Chondrocyte (in vitro differentiated cells): ENCODE measurements at places on chromosomes 1 and 21. TPM values are rescaled to one million over a fixed set of nuclear protein-coding genes. Genes with fewer than 3 reads are reported as not detected.

DNA sequence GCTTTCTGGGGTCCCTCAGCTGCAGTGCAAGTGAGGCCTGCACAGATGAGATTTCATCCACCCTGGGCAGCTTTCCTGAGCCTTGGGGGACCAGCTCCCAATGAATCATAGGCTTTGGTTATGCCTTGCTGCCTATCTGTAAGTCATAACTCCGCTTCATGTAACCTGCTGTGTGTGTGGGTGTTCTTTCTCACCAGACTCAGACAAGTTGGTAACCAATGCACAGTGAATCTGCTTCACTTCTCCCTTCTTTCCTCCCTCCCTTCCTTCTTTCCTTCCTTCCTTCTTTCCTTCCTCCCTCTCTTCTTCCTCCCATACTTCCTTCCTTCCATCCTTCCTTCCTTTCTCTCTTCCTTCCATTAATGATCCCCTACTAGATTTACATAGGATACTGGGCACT, 34.4 kb upstream of the PSMB2 start:
- H3K4me1 ChIP-seq = no peaks in the 10 kb centered on the region
- peaks cover 35% of the 10 kb centered on the region for H3K27me3 ChIP-seq
- DNase-seq = no peak
- H3K27ac ChIP-seq = no peak overlapping the region
- H3K4me3 ChIP-seq = no peak overlapping the region

- H3K4me1 ChIP-seq = peaks cover 48% of the 10 kb centered on the region
- no peaks in the 10 kb centered on the region for H3K27me3 ChIP-seq
- no peak overlapping the region for H3K4me3 ChIP-seq
- no peaks in the 10 kb centered on the region for H3K36me3 ChIP-seq
- no peak overlapping the region for H3K27ac ChIP-seq
- no peak for DNase-seq
Observed at GRCh38 chr1:8031176-8031785, 5.2 kb upstream of the ERRFI1 start.

GRCh38 chr1:247324204-247324787, 7.4 kb downstream of the ZNF496 start:
- no peak for DNase-seq
- H3K27ac ChIP-seq = no peak overlapping the region
- H3K36me3 ChIP-seq = peaks cover 11% of the 10 kb centered on the region
- H3K27me3 ChIP-seq = no peaks in the 10 kb centered on the region

- H3K4me3 ChIP-seq = no peak within 1 kb of the TSS
- no peak within 1 kb of the TSS for H3K27ac ChIP-seq
- H3K27me3 ChIP-seq = peaks cover 28% of the 10 kb centered on the region
- DNase-seq = no peak
- H3K4me1 ChIP-seq = no peaks in the 10 kb centered on the region
- H3K36me3 ChIP-seq = no peaks in the 10 kb centered on the region
Observed at GRCh38 chr1:51101976-51102375, at the start of gene C1orf185. TSS of gene C1orf185 (plus strand) at chr1:51102228. CDS start at chr1:51102234, 6 bp downstream.

FCN3 gene
- not detected in 3 replicates for total RNA-seq

DNA sequence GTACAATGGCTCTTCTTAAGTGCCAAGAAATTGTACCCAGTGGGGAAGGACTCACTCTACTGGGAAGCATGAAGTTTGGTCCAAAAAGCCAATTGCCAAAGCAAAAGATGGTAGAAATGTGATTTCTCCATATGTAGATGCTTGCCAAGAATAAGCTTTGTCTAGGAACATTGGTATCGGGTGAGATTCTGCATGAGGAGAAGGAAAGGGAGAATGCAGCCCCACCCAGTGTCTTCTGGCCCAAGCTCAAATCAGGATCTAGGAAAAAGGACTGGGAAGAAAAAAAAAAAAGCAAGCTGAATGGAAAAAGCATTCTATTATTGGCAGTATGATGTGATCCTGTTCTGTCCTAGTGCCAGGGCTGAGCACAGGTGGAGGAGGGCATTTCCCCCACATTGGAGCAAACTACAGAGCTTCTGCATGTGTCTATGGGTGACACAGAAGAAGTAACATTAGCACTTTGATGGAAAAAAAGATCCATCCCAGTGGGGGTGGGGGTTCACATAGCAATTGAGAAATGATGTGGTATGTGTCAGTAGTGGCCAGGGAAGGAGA, 226.6 kb downstream of the KCNH1 start:
- H3K27me3 ChIP-seq = no peaks in the 10 kb centered on the region
- no peaks in the 10 kb centered on the region for H3K36me3 ChIP-seq
- no peak for DNase-seq
- peaks cover 41% of the 10 kb centered on the region for H3K4me1 ChIP-seq
- H3K27ac ChIP-seq = no peak overlapping the region
- H3K4me3 ChIP-seq = no peak overlapping the region

- H3K36me3 ChIP-seq = no peaks in the 10 kb centered on the region
- H3K27me3 ChIP-seq = peaks cover 2% of the 10 kb centered on the region
- peaks cover 12% of the 10 kb centered on the region for H3K4me1 ChIP-seq
- no peak overlapping the region for H3K27ac ChIP-seq
- no peak overlapping the region for H3K4me3 ChIP-seq
Observed at GRCh38 chr1:101293461-101294051, 56.7 kb downstream of the S1PR1 start.

GRCh38 chr1:98672189-98672588, 10.7 kb downstream of the SNX7 start:
- H3K27ac ChIP-seq = no peak overlapping the region
- H3K4me3 ChIP-seq = no peak overlapping the region
- peaks cover 25% of the 10 kb centered on the region for H3K4me1 ChIP-seq
- peaks cover 1% of the 10 kb centered on the region for H3K36me3 ChIP-seq

CA14 gene
- not detected in 3 replicates for total RNA-seq

SYTL1 gene
- total RNA-seq = 0.82 to 1.2 TPM (median 0.85 TPM) in 3 replicates
